ENCODE measurements at places on chromosomes 1 and 21. TPM values are rescaled to one million over a fixed set of nuclear protein-coding genes. Genes with fewer than 3 reads are reported as not detected.

- H3K27ac ChIP-seq: no peak overlapping the region
- H3K36me3 ChIP-seq: no peaks in the 10 kb centered on the region
- no peak overlapping the region for H3K4me3 ChIP-seq
Measured at GRCh38 chr1:41645062-41645461, 160.6 kb upstream of the EDN2 start.

- H3K27me3 ChIP-seq: no peaks in the 10 kb centered on the region
- H3K27ac ChIP-seq: no peak overlapping the region
- H3K4me3 ChIP-seq: no peak overlapping the region
- no peak for DNase-seq
- H3K36me3 ChIP-seq: peaks cover 5% of the 10 kb centered on the region
- peaks cover 10% of the 10 kb centered on the region for H3K4me1 ChIP-seq
Measured at GRCh38 chr1:31677949-31678348, 25.9 kb downstream of the COL16A1 start.

DNA sequence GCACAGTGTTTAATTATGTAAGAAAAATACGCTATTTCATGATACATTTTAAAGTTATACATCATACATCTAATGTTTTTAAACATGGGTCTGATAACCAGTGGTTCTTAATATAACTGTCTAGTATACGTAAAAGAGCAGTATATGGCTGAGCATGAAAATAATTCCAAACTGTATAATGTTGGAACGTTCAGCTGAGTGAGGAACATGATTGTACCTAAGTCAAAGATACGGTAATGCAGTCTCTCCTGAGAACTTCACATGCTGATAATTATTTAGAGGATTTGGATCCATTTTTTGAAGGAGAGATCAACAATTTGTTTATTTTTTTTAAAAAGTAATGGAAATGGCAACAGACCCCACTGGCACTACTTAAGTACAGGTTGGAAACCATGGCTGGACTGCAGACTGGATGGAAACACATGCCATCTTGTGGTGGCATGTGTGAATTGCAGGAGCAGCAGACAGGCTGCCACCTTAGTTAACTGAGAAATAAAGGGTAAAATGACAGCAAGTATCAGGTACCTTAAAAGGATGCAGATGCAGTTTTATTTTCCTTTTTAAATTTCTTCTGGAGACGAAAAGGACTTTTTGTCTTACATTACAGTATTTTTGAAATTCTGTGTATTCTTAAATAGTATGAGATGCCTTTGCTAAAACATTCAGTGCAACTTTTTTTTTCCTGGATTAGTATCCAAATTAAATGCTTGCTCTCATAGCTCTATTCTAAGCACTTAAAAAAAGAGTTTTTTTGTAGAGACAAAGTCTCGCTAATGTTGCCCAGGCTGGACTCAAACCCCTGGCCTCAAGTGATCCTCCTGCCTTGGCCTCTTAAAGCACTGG, 73.8 kb downstream of the MTR start:
- no peaks in the 10 kb centered on the region for H3K27me3 ChIP-seq
- H3K36me3 ChIP-seq: peaks cover 52% of the 10 kb centered on the region
- H3K27ac ChIP-seq: no peak overlapping the region
- no peak for DNase-seq
- no peak overlapping the region for H3K4me3 ChIP-seq

GRCh38 chr1:56435434-56436262, 143.7 kb downstream of the PLPP3 start:
- no peaks in the 10 kb centered on the region for H3K27me3 ChIP-seq
- no peak overlapping the region for H3K27ac ChIP-seq
- peaks cover 22% of the 10 kb centered on the region for H3K4me1 ChIP-seq
- DNase-seq: no peak
- H3K4me3 ChIP-seq: no peak overlapping the region

GRCh38 chr1:86169625-86170024, 13.1 kb upstream of the COL24A1 start:
- H3K27ac ChIP-seq: no peak overlapping the region
- H3K4me1 ChIP-seq: no peaks in the 10 kb centered on the region
- H3K4me3 ChIP-seq: no peak overlapping the region
- H3K27me3 ChIP-seq: peaks cover 17% of the 10 kb centered on the region
- no peak for DNase-seq

- no peak overlapping the region for H3K4me3 ChIP-seq
- no peak for DNase-seq
- peak overlapping the region; percentile 86 for H3K27ac ChIP-seq
- peaks cover 64% of the 10 kb centered on the region for H3K4me1 ChIP-seq
Measured at GRCh38 chr1:172351346-172351745, 69.1 kb upstream of the C1orf105 start.

Gene LYSMD1
- total RNA-seq: 12.6 TPM

Gene SLC44A3
- total RNA-seq: 3.6 TPM
